ENCODE measurements at places on chromosomes 16 and 17.
A peak's percentile ranks its signal among the peaks of the same experiment; 100 is the strongest.

- no peak for DNase-seq
These were observed 5.1 kb upstream of the CD300LD start for GRCh38 chr17:74597069-74597790.

GRCh38 chr17:77129568-77130301 lies 11.0 kb upstream of the SEC14L1 start:
- DNase-seq: peak; percentile 50

DNA sequence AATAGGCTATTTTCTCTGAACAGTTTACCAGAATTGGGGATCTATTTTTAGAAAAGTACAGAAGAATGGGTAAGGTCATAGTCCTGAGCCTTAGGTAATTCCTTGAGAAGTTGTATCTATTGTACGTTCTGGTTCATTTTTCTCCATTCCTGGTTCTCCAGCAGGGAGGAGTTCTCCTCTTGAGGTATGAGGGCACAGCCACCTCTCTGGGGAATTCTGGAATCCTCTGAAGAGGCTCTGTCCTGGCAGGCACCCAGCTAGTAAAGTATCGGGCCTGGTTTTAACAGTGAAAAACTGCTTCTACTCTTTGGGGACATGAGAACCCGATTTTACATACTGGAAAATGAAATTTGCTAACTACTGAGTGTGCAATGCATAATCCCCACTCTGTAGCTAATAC lies 19.6 kb upstream of the PMFBP1 start:
- no peak for DNase-seq

GRCh38 chr16:46618516-46618915 lies 2.7 kb downstream of the SHCBP1 start:
- no peak for DNase-seq

DNA sequence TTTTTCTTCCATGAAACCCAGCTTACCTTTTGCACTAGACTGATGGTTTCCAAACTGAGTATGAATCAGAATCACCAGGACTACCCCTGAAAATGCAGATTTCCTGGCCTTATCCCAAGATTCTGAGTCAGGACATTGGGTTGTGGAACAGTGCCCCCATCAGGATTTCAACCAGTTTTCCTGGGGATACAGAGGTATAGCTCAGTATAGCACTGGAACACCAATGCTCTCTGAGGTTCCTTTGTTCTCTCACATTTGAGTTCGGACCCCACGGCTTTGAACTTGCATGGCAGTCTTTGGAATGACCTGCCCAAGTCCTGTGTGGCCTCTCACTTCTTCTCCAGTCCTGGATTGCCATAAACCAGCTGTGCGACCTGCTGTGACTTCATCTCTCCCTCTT lies 12.8 kb upstream of the CCL8 start:
- peak; percentile 75 for DNase-seq

DNA sequence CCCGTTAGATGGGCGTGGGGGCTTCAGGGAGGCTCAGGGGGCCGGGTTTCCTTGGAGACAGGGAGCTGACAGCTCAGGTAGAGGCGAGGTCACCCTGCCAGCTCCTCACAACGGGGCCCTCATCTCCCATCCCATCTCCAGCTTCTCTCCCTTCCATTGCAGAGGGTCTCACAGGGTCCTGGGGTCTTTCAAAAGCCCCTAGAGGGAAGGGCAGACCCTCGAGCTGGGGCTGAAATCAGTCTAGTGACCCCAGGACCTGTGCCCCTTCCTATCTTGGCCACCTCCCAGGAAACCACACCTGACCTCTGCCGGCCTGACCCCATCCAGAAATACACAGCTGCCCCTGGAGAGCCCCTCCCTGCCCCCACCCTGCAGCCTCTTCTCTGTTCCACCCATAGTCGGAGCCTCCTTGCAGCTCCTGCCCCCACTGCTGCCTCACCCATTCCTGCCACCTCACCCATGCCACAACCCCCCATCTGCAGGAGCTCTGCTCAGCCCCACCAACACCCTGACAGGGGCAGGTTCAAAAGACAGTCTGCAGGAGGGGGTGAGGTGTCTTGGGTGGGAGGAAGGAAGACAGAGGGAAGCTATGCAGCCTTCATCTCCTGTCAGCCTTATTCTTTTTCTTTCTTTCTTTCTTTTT lies 23.4 kb downstream of the PIK3R5 start:
- no peak for DNase-seq

DNA sequence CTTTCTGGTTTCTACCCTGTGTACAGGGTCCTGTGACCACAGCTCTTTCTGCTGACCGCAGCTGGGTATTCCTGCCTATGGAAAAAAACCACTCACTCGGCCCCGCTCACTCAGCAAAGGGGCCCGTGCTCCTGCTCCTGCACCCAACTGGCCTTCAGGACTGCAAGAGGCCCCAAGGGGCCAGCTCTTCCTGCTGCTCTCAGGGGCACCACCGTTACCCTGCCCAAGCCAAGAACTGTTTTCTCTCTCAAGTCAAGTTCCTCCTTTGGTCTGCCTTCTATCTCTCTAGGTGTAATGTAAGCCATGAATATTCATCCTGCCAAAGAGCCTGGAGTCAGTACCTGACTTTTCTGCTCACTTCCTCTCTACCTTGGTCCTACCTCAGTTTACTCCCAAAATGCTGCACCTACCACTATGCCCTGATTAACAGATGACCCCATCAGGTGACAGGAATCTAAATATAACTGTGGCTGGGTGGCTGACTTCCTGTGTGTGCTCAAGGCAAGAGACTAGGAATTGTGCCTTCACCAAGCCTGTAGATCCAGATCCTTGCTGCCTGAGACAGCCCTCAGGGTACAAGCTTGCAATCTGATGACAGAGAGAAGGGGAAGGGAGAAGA lies 20.4 kb upstream of the SCIMP start:
- DNase-seq: peak; percentile 19

Measured in M059J (cell line).